HCT116 (cell line): ENCODE measurements at places on chromosomes 6 and 20. TPM values are rescaled to one million over a fixed set of nuclear protein-coding genes. Genes with fewer than 3 reads are reported as not detected.

Gene KDM1B
- total RNA-seq, result 24.5 TPM

Gene HSF2
- 19.8 TPM for total RNA-seq

Gene FNDC11
- total RNA-seq, result 5.5 TPM

Gene TSBP1
- not detected for total RNA-seq

Gene SPTLC3
- not detected for total RNA-seq

Gene TUBB1
- not detected for total RNA-seq

DNA sequence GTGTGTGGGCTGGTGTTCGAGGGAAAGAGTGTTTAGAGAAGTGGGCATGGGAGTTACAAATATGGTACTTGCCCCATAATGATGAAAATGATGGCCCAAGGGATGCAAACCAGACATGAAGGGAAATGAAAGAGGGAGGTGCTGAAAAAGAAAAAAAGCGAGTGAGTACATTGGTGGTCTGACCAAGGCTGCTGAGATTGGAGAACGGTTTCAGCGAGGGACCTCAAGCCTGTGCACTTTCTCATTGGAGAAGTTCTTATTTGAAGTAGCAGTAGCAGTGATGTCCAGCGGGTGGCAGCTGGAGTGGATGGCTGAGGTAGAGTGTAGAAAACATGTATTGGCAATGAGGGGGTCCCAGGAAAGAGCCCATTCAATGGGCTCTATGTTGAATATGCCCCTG lies 54.8 kb downstream of the TNFAIP3 start:
- no peak for DNase-seq

- no peak for DNase-seq
These were observed 14.9 kb upstream of the PANK2 start for GRCh38 chr20:3874194-3874844.

DNA sequence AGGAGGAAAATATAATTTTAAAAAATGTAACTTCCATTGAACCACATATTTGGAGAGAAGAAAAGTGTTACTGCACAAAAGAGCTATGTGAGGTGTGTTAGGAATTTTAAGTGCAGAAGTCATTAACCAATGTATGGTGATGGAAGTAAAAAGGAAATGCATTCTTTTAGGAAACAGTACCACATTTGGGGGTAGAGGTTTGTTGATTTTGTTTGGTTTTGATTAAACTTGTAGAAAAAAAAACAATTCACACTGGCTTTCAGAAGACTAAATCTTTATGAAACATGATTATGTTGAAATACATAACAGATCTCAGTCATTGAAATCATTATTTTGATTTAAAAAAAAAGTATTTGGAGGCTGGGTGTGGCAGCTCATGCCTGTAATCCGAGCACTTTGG lies 1287.0 kb upstream of the GJE1 start:
- no peak for DNase-seq

- no peak for DNase-seq
These were observed 87.5 kb downstream of the HDGFL1 start for GRCh38 chr6:22656706-22657351.

GRCh38 chr6:9138936-9139335 lies 703.6 kb upstream of the SLC35B3 start:
- DNase-seq, result no peak

GRCh38 chr6:32151181-32151862 lies 417 bp downstream of the PRRT1 start:
- no peak for DNase-seq

DNA sequence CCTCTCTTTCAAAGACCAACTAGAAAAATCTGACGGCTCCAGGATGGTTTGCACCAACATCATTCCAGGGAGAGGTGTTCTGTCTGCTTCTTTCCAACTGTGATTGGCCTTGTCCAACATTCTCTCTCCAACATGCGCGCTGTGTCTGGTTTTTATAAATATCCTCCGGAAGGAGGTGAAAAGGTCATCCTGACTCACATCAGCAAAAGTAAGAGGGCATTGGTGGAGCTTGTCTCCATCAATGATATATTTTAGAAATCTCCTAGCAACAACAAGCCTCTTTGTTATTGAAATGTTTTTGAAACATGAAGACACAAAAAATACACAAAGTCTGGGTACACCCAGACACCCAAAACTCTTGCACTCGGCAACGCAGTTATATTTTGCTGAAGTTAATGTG lies 475.3 kb upstream of the JARID2 start:
- DNase-seq, result no peak

DNA sequence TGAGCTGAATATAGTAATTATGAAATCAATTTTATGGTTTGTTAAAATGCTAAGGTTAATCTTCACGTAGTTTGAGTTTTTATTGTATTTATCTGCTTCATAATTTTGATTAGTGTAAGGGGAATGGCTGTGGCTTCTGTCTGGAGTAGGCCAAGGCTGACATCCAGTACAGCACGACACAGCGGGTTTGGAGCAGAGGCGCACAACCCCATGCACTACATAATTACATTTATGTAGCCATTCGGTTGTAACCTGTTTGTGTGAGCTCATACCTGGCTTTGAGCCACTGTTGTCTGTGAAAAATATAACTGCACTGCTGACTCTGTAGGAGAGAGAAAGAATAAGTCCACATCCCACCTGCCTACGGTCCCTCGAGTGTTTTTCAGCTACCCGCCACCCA lies 615.5 kb downstream of the EYS start:
- DNase-seq, result no peak

DNA sequence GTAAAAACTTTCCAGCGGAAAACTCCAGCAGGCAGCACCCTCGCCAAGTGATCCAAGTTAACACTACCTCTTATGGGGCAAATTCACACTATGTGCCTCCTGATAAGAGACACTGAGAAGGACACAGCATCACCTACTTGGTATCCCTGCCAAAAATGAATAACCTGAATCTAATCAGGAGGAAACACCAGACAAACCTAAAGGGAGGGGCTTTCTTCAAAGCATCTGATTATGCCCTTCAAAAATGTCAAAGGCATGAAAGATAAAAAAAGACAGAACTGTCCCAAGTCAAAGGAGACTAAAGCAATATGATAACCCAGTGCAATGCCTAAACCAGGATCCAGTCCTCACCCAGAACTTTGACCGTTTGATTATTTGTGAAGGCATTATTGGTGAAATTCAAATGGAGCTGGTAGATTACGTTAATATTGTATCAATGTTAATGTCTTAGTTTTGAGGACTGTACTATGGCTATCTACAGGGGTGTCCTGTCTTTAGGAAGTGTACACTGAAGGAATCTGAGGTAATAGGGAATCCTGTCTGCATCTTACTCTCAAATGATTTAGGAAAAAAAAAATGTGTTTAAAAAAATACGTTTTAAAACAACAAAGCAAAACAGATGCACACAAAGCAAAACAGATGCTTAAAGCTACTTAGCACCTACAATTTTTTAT lies 8.3 kb downstream of the TBC1D7 start:
- DNase-seq, result no peak

GRCh38 chr6:21325201-21325856 lies 268.2 kb upstream of the SOX4 start:
- DNase-seq, result no peak

GRCh38 chr20:10672624-10673127 lies 1.1 kb downstream of the JAG1 start:
- no peak for DNase-seq

DNA sequence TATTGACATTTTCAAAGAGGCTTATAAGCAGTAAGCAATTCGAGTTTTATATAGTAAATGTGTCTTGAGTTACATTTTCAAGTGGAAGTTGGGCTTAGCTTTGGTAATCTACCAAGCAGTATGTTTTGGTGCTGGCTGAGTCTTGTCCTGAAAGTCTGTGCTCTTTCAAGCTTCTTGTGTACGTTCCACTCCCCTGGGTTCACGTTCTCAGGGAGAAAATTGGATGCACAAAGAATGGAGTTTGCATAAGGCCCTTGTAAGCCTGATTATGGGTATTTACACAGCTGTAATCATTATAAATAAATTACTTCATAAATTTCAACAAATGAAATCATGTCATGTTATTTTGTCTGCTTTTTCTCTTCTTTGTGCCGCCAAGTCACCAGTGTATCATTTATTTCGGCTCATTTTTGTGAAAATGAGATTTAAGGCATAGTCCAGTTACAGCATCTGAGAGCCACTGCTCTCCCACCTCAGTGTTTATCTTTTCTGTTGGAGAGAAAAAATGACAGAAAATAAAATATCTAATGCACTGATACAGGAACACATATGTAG lies 262.5 kb downstream of the BTBD3 start:
- no peak for DNase-seq

- no peak for DNase-seq
These were observed 74.7 kb downstream of the STXBP5 start for GRCh38 chr6:147278891-147279290.

DNA sequence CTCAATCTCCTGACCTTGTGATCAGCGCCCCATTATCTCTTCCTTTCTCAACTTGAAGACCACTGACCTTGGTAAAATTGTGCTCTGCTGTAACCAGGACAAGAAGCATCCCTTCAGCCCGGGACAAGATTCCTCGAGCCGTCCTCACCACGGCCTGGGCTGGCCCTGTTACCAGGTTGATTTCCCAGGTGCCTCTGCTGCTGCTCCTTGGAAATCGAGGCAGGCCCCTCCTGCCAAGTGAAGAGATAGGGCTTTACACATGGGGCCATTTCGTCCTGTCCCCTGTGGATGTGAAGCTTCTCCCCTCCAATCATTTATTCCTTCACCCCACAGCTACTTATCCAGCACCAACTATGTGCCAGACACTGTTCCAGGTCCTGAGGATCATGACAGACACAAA lies 21.5 kb downstream of the RAB44 start:
- no peak for DNase-seq

- DNase-seq, result no peak
These were observed 19.7 kb downstream of the TSHZ2 start for GRCh38 chr20:52991830-52992229.

GRCh38 chr6:26576407-26576843 lies 20.3 kb upstream of the ABT1 start:
- DNase-seq, result no peak

DNA sequence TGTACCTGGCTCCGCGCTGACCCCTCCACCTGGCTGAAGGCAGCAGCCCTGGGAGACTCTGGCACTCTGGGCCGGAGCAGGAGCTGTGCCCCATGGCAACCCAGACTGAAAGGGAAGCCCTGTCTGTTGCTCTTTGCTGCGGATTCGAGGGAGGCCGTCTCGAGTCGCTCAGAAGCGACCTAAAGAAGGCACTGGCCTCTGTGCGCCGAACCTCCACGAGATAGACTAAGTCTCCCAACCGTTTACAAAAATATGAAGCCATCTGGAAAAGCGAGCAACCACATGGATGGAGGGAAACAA lies 10.5 kb upstream of the TBX18 start:
- no peak for DNase-seq

DNA sequence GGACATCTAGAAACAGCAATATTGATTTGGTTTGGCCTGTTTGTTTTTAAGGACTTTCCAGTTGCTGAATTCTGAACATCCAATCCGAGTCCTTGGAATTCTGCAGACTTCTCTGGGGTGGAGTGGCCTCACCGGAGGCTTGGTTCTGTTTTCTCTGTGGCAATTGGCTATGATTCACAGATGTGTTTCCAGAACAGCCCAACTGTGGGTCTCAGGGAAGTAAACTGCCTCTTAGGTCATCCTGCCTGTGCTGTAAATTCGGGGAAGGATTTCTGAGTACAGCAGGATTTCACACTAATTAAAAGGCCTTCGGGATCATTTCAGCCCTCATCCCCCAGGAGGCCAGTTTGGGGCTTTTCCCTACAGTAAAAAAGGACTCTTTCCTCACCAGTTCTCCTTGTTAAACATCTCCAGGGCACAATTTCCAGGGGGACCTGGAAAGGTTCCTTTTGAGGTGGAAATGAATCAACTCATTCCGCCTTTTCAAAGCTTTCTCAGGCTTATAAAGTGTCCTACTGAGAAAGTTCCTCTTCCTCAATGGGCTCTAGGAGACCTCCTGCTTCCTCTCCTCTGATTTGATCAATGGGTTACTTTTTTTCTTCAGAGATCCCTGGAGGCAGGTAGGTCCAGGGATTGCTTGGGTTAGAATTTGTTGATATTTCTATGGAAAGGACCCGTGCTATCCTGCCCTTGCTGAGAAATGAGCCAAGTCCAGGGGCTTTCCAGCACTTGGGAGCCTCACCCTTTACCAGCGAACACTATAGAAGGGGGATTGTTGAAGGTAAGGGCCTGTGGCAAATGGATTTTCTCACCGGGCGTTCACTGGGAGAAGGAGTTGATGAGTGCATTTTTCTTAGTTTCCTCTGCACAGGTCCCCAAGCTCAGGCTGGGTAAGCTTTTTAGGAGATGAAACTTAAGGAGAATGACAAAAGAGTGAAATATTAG lies 114.6 kb downstream of the CLIC5 start:
- DNase-seq, result no peak

GRCh38 chr6:80547827-80548226 lies 441.4 kb downstream of the BCKDHB start:
- DNase-seq, result no peak

- DNase-seq, result no peak
These were observed 13.5 kb upstream of the MLIP start for GRCh38 chr6:54097753-54098152.

DNA sequence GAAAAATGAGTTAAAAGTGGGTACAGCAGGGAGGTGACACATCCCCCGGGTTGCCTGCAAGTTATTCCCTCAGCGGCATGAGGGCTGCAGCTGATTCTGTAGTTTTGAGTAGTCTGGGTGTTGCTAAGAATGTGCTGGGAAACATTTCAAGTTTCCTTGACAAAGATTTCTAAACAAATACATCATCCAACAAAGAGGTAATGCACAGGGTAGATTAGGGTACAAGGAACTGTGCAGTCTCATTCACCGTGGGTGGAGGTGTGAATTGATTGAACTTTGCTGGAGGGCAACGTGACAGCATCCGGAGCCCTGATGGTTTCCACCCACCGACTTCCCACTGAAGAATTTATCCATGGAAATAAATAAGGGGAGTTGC lies 21.8 kb downstream of the CASS4 start:
- DNase-seq, result no peak

DNA sequence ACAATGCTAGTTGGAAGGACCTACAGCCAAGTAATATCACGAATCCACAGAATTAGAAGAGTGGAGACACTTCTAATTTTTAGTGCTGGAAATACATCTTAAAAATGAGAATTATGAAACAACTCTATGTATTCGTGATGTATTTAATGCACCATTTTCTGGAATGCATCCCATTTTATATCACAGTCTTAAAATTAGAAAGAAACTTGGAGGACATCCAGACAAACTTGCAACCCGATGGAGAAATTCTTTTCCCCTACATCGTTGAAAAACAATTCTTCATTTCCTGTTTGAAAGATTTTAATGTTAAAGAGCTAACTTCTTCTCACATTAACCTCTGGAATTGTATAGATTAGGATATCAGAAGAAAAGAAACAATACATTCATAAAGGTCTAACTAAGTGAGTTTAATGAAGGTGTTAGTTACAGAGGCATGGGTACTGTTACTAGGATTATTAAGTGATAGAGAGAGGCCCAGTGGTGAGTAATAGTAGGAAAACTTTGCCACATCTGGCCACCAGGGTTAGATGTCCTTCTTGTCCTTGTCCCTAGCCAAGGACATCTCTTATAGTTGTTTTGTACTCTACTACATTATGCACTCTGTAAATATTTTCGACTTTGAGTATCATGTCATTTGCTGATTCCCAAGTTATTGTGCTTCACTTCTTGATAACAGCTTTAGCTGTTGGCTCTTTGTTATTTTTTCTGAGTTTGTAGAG lies 502.4 kb upstream of the PTCHD4 start:
- DNase-seq, result no peak

GRCh38 chr6:118283766-118284165 lies 264.3 kb upstream of the PLN start:
- DNase-seq, result peak; percentile 55

GRCh38 chr6:4281341-4282293 lies 146.2 kb upstream of the ECI2 start:
- DNase-seq, result no peak

- DNase-seq, result no peak
These were observed 14.8 kb upstream of the MAS1L start for GRCh38 chr6:29502597-29502996.

GRCh38 chr6:130907687-130908086 lies 80.5 kb downstream of the SMLR1 start:
- DNase-seq, result no peak
